ENCODE measurements at places on chromosomes 5 and 9.

GRCh38 chr5:180624587-180624986 is 24.8 kb downstream of the FLT4 start:
- DNase-seq, result no peak

DNA sequence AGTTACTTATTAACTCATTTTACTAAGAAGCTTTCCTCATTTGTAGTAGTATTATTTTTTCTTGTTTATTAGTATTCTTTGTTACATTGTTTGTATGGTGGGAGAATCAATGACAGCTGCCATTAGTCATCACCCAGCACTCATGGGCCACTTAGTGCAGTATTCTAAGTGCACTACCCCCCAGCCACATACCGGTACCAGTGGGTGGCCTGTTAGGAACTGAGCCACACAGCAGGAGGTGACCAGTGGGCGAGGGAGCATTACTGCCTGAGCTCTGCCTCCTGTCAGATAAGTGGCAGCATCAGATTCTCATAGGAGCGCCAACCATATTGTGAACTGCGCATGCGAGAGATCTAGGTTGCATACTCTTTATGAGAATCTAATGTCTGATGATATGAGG is 24.2 kb upstream of the CAMLG start:
- no peak for DNase-seq

DNA sequence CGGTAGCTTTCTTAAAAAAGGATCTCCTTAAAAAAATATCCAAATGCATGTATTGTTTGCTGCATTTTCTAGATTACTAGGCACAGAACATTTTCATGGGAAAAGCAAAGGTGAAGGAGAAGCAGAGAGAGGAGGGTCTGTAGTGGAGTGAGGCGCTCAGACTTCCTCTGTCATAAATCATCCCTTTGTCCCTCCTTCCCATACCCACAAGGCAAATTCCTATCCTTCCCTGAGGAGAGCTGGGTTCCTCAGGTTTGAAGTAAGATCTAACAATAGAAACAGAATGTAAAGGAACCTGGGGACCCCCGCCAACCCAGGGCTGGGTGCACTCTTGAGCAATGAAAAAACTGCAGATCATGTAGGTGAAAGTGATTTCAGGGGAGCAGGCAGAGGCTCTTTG is 149.2 kb upstream of the ANKH start:
- no peak for DNase-seq

DNA sequence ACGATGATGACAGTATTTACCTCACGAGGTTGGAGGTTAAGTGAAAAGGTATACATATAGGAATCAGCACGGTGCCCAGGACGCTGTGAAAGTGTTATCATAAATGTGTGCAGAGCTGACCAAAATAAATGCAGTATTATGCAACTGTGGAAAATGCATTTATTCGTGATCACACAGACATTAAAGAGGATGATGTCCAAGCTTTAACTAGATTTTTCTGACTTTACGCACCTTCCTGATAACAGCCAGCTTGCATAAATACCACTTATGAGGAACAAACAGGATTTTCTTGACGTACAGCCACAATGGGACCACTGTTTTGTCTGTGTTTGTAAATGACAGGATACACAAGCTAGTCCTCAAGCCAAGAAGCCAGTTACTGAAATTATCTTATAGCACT is 71.4 kb upstream of the ATP10B start:
- DNase-seq, result no peak

- no peak for DNase-seq
Measured at GRCh38 chr9:108845507-108845906, 10.3 kb downstream of the ACTL7B start.

GRCh38 chr9:89522261-89522958 is 24.5 kb upstream of the SEMA4D start:
- DNase-seq, result no peak

DNA sequence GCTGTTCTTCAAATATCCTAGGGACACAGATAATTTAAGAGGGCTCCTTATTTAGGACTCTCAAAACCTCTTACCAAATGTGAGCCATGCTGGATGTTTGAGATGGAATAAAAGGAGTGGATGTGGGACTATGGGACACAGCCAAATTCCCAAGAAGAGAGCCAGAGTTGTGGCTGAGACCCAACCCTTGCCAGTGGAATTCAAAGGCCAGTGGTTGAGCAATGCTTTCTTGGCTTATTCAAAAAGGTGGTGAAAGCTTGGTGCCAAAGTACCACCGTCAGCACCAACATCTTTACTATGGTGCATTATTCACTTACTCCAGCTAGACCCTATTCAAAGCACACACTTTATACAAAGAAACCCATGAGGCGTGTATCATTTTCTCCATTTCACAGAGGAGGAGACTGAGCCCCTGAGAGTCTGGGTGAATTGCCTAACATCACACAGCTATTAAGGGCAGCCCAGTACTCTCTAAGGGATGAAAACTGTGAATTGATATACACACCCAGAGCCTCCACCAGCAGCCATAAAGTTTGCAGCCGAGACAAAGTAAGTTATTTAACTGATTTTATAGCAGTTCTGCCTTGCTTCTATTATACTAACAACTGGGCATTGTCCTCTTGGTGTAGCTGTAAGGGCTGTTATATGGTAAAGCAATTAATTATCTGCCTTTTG is 391.7 kb downstream of the ACTL7B start:
- no peak for DNase-seq

GRCh38 chr5:151095341-151096000 is 14.6 kb upstream of the TNIP1 start:
- DNase-seq, result no peak

DNA sequence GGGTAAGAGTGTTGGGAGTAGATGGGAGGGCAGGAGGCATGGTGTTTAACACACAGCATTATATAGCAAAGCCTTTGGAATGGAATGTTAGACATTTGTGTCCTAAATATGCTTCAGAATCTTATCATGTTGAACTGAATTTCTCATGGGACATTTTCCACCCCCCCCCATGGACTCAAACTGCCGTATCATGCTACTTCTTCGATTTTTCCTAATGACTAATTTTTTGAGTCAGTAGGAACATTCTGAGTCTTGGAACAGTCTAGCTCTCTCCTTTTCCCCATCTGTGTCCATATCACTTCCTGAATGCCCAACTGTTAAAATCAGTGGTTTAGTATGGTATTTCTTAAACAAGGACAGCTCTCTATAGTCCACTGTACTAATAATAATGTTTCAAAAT is 380.6 kb downstream of the TLE4 start:
- no peak for DNase-seq

GRCh38 chr9:117180896-117181445 is 233.9 kb downstream of the ASTN2 start:
- no peak for DNase-seq

GRCh38 chr5:55141945-55142690 is 17.9 kb upstream of the GPX8 start:
- DNase-seq, result no peak

GRCh38 chr5:87768190-87768589 is 355.5 kb upstream of the CCNH start:
- no peak for DNase-seq

DNA sequence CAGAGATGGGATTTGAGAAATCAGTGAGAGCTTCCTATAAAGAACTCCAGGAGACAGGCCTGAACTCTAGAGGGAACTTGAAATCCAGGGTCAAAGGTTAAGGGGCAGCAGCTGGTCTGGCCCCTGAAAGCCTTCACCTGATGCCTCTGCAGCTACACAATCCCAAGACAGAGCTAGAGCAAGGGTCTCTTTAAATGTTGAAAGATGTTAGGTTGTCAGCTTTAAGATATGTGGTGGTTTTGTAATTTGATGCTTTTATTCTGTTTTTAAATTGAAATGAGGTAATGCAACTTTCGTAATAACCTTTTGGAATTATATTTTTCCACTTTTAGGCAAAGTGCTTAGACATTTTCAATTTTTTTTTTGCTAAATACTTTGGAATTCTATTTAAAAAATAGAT is 2.4 kb downstream of the SOWAHA start:
- DNase-seq, result no peak

DNA sequence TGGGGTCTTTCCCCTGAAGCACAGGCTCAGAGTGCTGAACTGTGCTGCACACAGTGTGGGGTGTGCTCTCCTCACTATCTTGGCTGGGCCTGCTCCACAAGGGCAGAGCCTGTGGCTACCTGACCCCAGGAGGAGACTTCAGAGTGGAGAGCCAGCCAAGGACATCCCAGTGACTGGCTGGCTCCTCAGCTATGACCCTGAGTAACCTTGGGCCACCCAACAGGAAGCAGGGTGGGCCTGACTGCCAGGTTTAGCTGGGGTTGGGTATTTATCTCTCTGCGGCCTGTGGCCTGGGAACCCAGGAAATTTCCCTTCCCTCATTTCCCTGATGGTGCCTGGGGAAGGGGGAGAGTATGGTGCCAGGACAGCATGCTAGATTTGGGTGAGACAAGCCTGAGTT is 2.1 kb upstream of the EEIG1 start:
- DNase-seq, result no peak

DNA sequence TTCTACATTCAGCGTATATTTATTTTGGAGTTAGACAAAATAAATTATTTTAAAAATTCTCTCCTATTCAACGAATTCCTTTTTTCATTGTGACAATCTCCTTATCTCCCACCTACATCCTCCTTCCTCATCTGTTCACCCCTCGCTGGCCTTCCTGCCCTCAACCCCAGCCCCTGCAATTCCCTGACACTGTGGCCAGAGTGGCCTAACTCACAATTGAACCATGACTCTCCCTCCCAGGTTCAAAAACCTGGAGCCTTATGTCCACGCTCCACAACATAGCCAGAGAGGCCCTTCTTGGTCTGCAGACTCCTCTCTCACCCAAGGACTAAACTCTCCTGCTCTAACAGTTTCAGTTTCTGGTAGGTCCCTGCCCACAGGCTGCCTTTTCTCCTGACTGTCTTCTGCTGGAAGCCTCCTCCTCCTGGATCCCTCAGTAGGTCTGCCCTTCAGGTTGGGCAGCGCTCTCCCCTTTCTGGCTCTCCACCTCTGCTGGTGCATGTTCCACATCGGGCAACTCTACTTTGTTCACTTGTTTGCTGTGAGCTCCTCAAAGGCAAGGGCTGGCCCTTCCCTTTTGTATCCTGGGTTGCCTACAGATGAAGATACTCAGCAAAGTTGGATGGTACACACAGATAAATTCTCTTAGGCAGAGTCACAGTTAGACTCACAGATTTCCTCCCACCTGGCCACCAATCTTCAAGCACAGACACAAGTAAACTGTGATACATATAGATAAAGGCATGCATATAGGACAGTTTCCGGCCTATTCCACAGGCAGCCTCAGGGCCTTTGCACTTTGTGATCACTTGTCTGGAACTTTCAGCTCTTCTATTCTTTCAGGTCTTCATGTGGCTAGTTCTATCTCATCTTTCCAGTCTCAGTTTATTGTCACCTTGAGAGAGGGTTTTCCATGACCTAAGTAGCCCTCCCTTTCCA is 19.8 kb upstream of the MYORG start:
- no peak for DNase-seq

DNA sequence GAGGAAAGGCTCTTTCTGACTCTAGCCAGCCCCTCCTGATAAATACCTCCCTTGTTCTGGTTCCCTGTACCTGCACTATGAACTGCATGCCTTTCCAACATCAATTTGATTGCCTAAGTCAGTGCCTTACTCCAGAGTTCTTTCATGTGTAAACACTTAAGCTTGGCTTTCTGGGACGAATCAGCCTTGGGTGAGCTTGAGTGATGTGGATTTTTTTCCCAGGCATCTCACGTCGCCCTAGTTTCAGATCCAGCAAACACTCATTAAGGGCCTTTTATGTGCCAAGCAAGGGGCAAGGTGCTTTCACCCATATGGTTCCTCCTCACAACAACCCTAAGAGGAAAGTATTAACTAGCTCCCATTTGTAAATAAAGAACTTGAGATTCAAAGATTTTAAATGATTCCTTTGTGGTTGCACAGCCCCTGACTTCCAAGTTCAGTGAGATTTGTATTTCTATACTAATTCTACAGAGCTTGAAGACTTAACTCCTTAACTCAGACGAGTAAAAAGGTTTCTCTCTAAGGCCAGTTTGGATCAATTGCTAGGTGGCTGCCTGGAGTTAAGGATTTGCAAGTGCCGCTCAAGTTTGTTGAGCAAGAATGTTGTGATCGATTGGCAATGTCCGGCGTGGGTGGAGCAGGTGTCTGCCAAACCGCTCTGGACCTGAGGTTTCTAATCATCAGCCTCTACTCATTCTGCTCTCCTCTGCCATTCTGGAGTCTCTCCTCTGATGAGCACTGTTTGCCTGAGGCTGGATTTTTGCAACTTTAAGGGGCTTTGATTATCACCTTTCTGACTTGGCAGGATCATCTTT is 20.2 kb upstream of the TJP2 start:
- DNase-seq, result peak; percentile 31

- DNase-seq, result no peak
Measured at GRCh38 chr5:64973215-64973614, 204.5 kb downstream of the CWC27 start.

DNA sequence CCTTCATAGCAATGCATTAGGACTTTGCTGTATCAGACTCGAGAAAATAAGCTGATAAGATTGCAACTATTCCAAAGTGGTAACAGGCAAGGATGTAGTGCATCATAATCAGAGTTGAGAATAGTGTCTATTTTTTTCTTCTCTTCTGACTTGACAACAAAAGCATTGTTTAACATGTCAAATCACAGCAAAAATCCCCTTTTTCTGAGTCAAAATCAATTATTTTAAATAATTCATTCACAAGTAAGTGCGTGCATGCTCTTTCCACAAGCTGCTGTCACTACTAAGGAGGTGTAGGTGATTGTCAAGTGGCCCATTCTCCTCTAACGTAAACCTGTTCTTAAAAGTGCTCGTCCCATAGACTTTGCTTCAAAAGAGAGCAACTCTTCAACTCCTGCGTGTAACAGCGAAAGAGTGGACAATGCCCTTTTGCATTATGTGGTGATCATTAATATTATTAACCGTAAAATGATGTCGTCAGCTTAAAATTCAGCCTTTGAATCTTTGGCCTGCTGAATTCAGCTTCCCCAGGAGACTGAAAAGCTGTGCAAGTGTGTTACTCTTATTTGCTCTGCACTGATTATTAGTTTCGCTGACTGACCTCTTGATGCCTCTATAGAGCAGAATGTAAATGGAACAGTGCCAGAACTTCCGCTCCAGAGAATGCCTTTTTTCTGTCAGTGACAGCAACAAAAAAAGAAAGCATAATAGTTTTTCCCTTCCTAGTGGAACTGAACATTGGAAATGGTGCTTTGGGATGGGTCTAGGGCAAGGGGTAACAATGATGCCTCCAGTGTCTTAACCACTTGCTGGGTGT is 680.8 kb upstream of the SEMA6A start:
- DNase-seq, result no peak

GRCh38 chr5:61234019-61234418 is 71.8 kb upstream of the SMIM15 start:
- no peak for DNase-seq

DNA sequence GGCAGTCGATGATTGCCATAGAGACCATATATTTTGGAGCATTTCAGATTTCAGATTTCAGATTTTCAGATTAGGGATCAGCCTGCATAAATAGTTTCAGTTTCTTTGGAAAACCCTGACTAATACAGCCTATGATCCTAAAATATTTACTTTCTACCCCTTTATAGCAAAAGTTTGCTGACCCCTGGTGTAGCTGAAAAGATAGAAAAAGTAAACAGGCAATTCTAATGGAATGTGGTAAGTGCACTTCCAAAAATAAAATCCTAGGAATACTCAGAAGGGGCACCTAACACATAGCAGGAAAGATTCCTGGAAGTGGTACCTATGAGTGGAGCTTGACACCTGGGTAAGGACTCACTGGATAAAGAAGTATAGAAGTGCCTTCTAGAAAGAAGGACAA is 34.5 kb downstream of the BAAT start:
- DNase-seq, result no peak

- peak; percentile 42 for DNase-seq
Measured at GRCh38 chr5:149828161-149829011, 98.3 kb downstream of the PPARGC1B start.

Data from NCI-H510A (cell line).